ENCODE measurements at places on chromosomes 16 and 17. TPM values are rescaled to one million over a fixed set of nuclear protein-coding genes. Genes with fewer than 3 reads are reported as not detected.

CLDN7 gene
- 5.4 TPM for total RNA-seq

EVI2B gene
- total RNA-seq = 4.0 TPM

ZNF689 gene
- 3.3 TPM for total RNA-seq

ST6GALNAC1 gene
- not detected for total RNA-seq

KRT9 gene
- total RNA-seq = 0.79 TPM

BICDL2 gene
- 10.9 TPM for total RNA-seq

CHST4 gene
- not detected for total RNA-seq

MOSMO gene
- 13.6 TPM for total RNA-seq

RGS11 gene
- total RNA-seq = 2.4 TPM

MYOCD gene
- total RNA-seq = 1.9 TPM

CCL11 gene
- not detected for total RNA-seq

BRCA1 gene
- 21.5 TPM for total RNA-seq

NPTX1 gene
- 0.30 TPM for total RNA-seq

DNAH2 gene
- total RNA-seq = 0.10 TPM

GNGT2 gene
- not detected for total RNA-seq

SPATA22 gene
- total RNA-seq = 0.39 TPM

TOM1L1 gene
- total RNA-seq = 24.9 TPM

KRTAP16-1 gene
- total RNA-seq = 4.5 TPM

FN3KRP gene
- total RNA-seq = 20.1 TPM

CACNA1G gene
- total RNA-seq = 8.9 TPM

CDRT15L2 gene
- total RNA-seq = not detected

TMEM114 gene
- not detected for total RNA-seq

KCTD19 gene
- total RNA-seq = 0.20 TPM

C1QTNF1 gene
- total RNA-seq = 15.8 TPM

NT5C gene
- total RNA-seq = 27.7 TPM

SULT1A2 gene
- 0.39 TPM for total RNA-seq

SCIMP gene
- total RNA-seq = 0.99 TPM

CEMP1 gene
- total RNA-seq = not detected

TBC1D3 gene
- total RNA-seq = not detected

CRHR1 gene
- total RNA-seq = 0.39 TPM

WNK4 gene
- total RNA-seq = 0.59 TPM

DPEP2NB gene
- not detected for total RNA-seq

LAT gene
- 1.6 TPM for total RNA-seq

ZBTB4 gene
- 16.7 TPM for total RNA-seq

TMEM204 gene
- total RNA-seq = 6.2 TPM

CSH1 gene
- total RNA-seq = not detected

CSH2 gene
- total RNA-seq = not detected

HCRT gene
- total RNA-seq = not detected

C16orf54 gene
- 0.99 TPM for total RNA-seq

MYL11 gene
- total RNA-seq = 921 TPM

CDR2L gene
- total RNA-seq = 3.6 TPM

SMYD4 gene
- total RNA-seq = 11.9 TPM

CLEC3A gene
- total RNA-seq = not detected

CHD9NB gene
- 3.6 TPM for total RNA-seq

GINS3 gene
- total RNA-seq = 3.6 TPM

MILR1 gene
- total RNA-seq = 5.2 TPM

SLC6A2 gene
- 4.1 TPM for total RNA-seq

SLC2A4 gene
- 11.7 TPM for total RNA-seq

ZNF597 gene
- 2.6 TPM for total RNA-seq

HIGD1B gene
- 1.2 TPM for total RNA-seq

COL1A1 gene
- 5,022 TPM for total RNA-seq

NUBP2 gene
- 26.0 TPM for total RNA-seq

ACSM2A gene
- 0.10 TPM for total RNA-seq

CCL7 gene
- not detected for total RNA-seq
